ENCODE measurements at places on chromosomes 12 and 14.

GRCh38 chr12:12508612-12509011 lies 54.1 kb downstream of the DUSP16 start:
- no peak for DNase-seq

DNA sequence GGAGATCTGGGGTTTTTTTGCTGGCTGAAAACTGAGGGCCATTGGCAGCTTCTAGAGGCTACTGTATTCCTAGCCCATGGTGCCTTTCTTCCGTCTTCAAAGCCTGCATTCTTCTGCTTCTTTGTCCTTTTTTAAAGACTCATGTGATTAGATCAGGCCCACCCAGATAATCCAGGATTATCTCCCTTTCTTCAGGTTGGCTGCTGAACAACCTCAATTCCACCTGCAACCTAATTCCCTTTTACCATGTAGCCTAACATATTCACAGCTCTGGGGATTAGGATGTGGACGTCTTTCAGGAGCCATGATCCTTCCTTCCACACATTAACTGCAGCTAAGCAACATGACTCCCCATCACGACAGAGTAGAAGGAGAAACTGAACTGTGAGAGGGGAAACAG lies 985.5 kb downstream of the DIO2 start:
- DNase-seq = no peak

DNA sequence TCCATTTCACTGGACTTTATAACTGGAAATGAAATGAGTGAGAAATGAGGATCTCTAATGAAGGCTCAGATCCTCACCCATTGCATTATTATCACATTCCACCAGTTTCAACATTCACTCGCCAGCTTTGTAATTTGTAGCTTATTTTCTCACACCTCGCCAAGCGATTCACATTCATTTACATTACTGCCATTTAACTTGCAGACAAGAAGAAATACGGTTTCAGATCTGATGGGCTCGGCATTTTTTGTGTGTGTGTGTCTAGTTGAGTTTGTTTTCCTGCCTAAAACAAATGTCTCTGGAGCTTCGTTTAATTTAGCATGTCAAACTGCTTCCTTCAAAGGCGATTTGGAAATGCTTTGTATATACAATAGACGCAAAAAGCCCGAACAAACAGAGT lies 132.2 kb downstream of the FLRT2 start:
- no peak for DNase-seq

DNA sequence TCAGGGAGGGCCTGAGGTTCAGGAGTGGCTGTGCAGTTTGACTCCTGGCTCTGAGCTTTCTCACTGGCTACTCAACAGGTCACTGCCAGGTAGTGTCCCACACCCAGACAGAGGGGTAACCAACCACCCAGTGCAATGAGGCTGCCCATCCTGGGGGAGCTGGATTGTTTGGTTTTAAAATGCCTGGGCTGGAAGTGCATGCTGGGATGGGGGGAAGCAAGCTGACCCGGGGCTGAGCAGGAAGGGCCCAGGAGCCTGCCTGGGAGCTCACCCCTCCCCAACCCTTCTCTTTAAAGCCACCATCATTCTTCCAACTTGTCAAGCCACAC lies 12.6 kb upstream of the ABHD12B start:
- DNase-seq = no peak

DNA sequence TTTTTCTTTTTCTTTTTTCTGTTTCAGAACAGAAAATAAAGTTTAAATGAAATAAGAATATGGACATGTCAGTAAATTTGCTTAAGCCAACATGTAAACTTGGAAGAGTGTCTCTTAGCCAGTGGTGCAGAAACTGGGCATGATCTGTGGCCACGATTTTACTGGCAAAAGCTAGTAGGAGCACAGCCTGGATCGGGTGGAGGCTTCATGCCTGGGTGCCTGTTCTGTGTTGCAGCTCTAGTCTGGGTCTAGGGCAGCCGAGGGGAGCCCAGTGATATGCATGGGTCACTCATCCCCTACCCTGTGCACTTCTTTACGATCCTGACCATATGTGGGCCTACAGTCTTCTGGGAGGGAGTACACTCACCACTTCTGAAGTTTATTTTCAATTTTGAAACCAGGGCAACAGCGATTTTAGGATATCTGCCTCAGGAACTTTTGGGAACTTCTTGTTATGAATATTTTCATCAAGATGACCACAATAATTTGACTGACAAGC lies 45.6 kb upstream of the SMCO2 start:
- DNase-seq = no peak

DNA sequence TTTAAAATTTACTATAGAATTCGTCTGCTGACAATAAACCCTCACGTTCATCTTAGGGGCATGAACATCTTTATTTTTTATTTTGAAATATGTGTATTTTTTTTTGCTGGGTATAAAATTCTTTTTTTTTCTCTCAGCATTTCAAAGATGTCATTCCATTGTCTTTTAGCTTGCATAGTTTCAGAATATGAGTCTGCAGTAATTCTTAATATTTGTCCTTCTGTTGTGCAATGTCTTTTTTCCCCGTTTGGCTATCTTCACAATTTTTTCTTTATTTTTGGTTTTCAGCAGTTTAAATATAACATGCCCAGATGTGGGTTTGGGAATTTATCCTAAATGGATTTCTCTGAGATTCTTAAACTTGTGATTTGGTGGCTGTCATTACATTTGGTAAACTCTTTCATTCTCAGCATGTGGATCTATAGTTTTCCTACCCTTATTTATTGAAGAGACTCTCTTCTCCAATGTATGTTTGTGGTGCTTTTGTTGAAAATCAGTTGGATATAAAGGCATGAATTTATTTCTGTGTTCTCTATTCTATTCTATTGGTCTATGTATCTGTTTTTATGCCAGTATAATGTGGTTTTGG lies 37.8 kb upstream of the PLBD1 start:
- no peak for DNase-seq

DNA sequence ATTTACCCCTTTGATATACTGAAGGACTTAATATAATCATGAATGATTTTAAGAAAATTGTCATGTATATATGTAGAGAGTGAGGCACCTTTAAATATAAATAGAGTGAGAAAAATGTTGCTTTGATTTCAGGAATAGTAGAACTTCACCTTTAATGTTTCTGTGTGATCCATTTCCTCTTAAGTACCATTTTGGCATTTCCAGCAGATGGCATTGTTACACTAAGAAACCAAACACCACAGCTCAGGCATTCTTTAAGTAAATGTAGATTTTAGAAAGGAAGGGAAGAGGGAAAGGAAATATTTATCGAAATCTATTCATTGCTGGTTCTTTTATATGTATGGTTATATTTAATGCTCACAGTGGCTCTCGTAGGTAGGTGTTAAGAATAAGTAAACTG lies 556.7 kb upstream of the FBXO33 start:
- DNase-seq = no peak

DNA sequence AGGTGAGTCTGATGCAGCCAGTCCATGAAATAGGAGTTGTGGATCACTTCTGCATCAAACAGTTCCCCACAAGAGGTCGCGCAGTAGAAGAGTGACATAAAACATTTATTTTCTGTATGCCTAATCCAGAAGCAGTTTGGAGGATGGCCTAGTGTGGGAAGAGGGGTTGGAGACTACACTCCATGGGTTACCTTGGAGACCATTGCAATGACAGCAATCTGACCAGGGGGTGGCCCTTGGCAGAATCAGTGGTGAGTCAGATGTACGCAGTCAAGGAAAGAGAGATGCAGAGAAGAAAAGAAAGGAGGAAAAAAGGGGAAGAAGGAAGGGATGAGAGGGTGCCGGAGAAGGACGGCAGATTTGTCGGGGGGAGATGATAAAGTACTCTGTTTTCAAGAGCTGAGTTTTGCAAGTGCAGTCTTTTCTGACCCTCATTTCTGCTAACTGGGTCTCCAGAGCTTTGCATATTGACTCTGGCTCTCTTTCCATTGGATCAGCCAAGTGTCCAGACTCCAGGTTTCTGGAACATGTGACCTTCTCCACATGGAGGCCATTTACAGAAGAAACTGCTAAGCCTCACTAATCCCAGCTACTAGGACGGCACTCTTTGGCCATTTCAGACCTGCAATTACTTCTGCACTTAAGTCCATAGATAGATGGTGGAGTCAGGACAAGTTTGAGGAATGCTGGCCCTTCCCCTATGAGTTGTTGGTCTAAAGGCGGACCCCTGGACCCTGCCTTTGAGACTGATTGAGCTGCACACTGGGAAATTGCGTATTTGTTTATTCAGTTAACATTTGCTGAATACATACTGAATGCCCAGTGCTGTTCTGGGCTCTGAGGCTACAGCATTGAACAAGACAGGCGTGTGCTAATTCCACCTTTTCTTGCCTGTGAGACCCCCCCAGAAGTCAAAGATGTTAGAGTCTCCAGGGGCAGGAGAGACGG lies 424.2 kb downstream of the BCL11B start:
- no peak for DNase-seq

GRCh38 chr12:56391721-56392120 lies 29.1 kb upstream of the APOF start:
- DNase-seq = no peak

- no peak for DNase-seq
Observed at GRCh38 chr12:72677139-72677538, 405.0 kb downstream of the TRHDE start.

DNA sequence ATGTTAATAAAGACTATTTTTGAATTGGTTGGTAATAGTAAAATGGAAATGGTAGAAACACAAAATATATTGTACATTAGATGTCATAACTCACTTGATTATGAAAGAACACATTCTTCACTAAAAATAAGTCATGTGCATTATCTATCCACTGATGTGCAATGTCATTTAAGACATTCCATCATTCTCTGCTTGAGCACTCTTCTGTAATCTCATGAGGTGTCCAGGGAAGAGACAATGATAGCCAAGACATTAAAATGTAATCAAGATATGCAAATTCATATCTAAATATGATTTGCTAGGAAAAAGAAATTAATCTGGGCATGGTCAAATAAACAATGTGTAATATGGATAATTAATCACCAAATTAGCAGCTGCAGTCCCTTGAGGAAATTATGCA lies 422.5 kb downstream of the BTG1 start:
- no peak for DNase-seq

Data from stimulated activated CD4-positive, alpha-beta T cell treated with anti-CD3 and anti-CD28 coated beads, TNF-alpha, amount 100 ng/mL, for 1 hour (primary cell).